HCEC 1CT (cell line): ENCODE measurements at places on chromosomes 5 and 9.

GRCh38 chr9:136218271-136218670 lies 13.3 kb upstream of the LHX3 start:
- no peak for DNase-seq

DNA sequence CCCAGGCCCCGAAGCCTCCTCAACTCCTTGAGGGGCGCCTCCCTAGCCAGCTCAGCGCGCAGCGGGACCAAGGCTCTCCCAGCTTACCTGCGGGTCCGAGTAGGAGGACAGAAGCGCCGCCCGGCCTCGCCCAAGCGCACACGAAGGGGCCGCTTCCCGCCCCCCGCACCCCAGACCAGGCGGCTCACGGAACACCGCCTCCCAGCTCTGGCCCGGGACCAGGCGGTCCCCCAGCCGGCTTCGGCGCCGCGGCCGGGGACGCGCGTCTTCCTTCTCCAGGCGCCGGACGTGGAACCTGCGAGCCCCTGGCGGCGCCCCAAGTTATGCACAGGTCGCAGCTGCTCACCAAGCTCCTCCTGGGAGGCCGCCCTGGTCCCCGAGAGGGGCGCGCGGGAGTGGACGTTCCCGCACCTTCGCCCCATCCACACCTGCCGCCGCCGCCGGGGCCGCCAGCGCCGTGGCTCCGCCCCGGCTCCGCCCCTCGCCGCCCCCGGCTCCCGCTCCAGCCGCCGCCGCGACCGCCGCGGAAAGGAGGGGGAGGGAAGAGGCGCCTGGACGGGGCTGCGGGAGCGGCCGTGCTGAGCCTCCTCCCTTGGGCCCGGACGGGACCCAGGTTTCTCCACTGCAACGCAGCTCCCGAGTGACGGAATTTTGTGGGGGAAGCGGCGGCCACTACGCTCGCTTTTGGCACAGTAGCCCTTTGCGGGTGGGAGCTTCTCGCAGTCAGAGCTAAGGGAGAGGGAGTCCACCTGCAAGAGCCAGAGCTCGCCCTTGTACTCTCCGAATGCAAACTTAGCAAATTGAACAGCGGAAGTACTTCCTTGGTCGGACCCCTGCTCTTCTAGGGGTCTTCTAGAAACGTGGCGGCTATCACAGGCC lies 77.5 kb upstream of the IFNE start:
- DNase-seq, result peak; percentile 61

GRCh38 chr5:125452991-125453390 lies 706.6 kb upstream of the ZNF608 start:
- DNase-seq, result no peak

DNA sequence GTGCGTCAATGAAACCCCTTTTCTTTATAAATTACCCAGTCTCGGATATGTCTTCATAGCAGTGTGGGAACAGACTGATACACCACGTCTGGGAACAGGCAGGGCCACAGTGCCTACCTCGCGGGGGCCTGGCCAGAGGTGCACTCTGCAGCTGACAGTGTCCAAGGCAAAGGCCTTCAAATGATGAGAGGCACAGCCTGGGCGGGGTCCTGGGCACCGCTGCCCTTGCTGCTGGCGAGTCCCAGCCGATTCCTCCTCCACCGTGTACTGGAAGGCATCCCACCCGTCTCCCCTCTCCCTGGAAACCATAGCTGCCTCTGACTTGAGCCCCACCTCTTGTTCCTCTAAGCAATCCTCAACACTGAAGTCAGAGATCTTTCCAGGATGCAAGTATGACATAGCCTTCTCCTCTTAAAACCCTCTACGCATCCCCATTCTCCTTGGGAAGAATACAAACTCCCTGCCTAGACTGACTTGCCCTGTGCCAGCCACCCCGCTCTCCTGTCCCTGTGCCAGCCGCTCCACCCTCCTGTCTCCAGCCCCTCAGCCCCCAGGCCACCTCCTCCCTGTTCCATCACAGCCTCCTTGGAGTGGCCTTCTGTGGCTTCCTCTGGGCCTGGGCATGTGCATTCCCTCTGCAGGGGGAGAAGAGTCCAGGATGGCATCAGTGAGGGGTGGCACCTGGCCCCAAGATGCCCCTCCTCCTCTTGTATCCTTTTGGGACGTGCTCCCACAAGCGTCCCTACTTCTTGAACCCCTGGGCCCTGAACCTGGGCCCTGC lies 8.1 kb upstream of the COL5A1 start:
- no peak for DNase-seq

DNA sequence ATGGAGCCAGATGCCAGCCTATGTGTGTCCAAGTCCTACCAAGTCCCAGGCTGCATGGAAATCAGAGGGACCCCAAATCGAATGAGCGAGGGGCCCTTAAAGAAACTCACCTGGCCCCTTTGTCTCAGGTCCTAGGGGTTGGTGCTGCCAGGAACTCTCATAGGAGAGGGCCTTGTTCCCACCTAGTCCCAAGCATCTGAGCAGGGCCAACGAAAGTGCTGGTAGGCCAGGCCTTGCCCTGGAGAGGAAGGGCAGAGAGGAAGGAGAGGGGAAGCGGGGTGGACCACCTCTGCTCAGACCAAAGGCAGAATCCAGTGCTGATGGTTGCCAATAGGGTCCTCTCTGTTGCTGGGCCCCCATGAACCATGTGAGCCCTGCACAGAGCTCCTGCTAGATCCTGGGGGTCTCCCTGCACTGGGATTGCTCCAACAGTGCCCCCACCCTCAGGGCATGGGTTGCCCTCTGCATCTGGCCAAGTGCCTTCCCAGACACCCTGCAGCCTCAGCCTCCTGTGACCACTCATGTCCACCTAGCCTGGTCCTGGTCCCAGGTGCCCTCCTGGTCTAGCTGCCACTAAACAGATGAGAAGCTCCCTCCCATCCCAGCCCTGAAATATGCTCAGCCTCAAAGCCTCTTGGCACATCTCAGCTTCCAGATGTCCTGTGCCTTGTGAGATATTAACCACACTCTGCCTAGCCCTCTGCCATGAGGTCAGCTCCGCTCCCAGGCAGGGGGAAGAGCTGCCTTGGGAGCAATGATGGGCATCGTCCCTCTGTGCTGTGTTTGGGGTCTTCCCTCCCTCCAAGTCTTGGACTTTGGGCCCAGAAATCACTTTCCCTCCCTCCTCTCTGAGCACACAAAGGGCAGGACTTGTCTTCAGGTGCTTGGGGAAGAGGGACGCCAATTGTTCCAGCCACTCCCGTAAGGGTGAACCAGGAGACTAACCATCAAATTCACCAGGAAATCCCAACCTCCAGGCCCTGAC lies 109.6 kb downstream of the ADAMTS2 start:
- no peak for DNase-seq

DNA sequence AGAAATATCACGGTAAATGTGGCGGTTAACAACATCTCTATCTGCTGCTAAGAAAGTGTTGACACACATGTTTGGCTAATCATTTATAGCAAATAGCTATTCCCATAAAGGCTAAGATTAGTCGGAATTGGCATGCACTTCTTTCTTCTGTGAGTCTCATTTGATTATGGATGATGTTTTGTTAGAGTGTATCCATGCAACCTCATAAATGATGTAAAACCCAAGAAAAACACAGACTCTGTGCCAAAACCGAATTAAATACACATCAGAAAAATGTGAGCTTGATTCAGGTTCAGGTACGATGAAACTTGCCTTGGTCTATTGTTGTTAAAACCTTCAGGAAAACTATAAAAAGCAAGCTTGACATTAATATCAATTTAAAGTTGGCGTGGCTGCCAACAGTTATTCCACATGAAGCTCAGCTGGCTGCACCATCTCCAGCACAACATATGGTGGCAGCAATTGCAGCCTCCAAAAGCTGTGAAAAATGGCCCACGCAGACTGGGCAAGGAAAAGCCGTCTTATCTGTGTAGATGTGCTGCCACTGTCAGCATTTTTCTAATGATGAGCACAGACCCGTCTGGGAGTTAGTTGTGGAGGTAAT lies 41.1 kb upstream of the ICE1 start:
- DNase-seq, result no peak

DNA sequence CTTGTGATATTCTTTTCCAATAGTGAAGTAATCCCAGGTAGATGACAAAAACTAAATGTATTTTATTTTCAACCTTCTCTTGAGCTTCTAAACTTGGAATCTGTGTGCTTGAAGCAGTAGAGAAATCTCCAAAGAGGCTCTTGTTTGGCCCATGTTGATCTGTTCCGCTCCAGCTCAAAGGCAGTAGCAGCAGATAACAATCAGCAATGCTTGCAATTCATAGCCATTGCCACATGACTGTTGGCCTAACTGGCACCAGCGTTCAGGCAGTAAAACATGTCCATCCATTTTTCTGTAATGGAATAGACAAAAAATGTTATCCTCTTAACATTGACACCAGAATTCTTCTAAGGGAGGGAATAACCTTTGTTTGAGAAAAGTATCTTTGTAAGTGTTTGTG lies 270.7 kb upstream of the MSX2 start:
- DNase-seq, result no peak

- DNase-seq, result peak; percentile 82
Measured at GRCh38 chr9:3960661-3961144, 339.2 kb downstream of the GLIS3 start.

DNA sequence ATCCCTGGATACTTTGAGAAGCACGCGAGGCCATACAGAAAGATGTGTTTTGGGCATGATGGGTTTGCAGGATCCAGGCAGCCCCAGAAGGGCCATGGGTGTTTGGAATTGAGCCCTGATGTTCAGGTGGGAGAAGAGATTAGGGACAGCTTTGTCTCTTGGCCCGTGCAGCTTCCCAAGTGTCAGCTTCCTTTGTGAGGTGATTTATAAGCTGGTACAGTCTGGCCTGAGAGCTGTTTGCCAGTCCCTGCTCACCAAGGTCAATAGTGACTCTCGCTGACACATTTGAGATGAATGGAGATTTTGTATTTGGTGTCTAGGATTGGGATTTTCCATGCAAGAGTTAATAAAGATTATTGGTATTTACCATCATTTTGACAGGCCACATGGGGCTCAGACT lies 165.9 kb downstream of the ICE1 start:
- DNase-seq, result no peak

GRCh38 chr5:67238191-67238590 lies 41.6 kb upstream of the CD180 start:
- DNase-seq, result no peak

DNA sequence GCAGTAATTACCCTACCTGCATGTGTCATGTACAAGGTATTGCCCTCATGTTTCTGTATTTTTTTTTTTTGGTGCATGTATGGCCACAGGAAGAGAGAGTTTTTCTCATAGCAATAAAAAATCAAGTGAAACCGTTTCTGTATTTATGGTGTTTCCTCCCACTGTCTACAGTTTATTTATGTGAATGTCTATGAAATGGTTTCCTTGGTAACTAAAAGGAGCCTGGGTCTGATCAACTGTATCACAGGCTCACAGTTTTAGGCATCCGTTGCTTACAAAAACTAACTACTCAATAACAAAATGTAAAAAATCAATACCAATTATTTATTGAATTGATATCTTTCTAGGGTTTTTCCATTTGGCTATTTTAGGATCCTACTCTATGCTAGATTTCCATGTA lies 464.4 kb downstream of the TAF11L14 start:
- no peak for DNase-seq

GRCh38 chr5:149674686-149675085 lies 55.4 kb upstream of the PPARGC1B start:
- DNase-seq, result no peak

DNA sequence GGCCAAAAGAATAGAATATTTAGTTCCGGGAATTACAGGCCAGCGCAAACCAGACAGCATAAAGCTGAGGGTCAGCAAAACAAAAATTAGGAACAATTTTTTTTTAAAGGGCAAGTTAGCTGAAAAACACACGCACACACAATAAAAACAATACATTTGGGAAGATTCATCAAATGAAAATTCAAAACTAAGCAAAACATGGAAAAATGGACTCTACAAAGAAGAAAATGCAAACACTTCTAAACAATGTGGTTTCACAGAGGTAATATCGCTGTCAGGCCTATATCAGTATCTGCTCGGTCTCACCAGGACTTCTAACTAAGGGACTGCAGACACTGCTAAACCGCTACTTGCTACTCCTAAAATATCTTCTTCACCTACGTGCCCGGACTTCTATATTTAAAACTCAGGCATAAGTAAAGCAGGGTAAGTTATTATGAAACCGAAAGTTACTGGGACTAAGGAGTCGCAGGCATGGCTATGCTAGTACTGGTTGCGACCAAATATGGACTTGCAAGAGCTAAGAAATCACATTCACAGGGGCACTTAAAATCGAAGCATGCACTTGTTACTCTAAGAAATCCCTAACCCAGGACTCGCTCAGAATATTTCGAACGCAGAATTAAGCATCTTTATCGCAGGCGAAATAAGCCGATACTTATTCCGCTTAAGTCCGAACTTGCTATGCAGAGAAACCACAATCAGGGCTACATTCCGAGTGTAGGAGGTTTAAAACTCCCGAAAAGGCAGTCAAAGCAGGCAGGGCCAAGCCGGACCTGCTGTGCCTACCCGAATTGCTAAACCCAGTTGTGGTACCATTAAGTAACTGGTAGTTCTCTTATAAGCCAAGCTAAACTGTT lies 2.3 kb downstream of the ANXA2R start:
- peak; percentile 69 for DNase-seq

GRCh38 chr5:135720191-135720590 lies 114.3 kb upstream of the SLC25A48 start:
- DNase-seq, result no peak

- no peak for DNase-seq
Measured at GRCh38 chr9:114604989-114605388, 6.1 kb upstream of the TMEM268 start.

DNA sequence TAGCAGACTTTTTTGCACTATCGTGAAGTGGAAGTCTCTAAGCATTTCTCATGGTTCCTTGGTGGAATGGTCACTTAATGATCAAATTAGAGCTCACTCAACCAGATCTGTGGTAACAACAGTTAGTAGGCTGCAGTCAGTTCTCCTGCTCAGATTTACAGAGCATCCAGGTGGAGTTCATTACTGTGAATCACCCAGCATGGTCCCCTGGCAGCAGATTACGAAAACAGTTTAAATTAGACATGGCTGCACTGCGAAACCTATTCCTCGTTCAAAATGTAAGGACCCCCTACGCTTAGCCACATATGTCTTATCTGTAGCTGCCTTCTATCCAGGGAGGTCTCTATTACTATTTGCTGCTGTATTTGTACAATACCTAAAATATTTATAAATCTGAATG lies 823.6 kb upstream of the ARRDC3 start:
- DNase-seq, result no peak

DNA sequence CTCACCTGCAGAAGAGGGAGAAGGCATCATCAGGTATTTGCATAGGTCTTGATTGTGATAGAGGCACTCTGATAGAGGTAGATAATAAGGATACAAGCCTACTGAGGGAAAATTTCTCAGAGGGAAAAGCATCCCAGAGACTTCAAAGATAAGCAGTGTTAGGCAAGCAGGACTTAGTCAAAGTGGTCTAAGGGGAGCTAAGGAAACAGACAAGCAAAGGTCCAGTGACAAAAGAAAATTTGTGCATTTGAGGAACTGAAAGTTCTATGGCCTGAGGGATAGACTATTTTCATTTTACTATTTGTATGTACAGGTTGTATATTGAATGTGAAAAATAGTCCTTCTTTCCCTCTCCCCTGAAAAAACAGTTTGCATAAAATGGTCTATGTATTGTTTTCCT lies 27.4 kb downstream of the OXCT1 start:
- DNase-seq, result no peak

GRCh38 chr9:29928072-29928471 lies 2354.8 kb upstream of the C9orf72 start:
- DNase-seq, result no peak
